Stimulated activated CD8-positive, alpha-beta memory T cell treated with anti-CD3 and anti-CD28 coated beads, Interleukin-15, amount 100 ng/mL, for 4 hours (primary cell): ENCODE measurements at places on chromosomes 11 and 22.

GRCh38 chr11:68956547-68957254 lies 24.1 kb downstream of the MRGPRD start:
- DNase-seq = no peak

DNA sequence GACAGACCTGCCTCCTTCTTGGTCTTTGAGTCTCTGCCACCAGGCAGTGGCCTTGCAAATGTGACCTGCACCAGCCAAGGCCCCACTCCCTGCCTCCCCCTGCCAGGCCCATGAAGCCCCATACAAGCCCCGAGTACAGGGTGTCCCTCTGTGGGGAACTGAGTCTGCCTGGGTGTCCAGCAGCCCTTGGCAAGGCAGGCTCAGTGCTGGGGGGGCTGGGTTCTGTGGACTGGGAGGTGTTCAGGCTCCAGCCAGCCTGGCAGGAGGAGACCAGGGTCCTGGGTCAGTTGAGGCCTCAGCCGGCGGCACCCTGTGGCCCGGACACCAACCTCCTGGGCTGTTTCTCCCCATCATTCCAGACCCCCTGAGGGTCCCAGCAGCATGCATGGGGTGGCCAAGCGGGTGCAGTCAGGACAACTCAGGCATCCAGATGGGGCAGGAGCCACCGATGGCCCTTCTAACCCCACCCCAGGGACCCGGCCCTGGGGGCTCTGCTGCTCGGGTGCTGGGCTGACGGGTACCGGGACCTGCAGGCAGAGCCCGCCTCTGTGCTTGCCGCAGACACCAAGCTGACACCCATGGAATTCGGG lies 5.7 kb downstream of the MUC5AC start:
- DNase-seq = no peak

DNA sequence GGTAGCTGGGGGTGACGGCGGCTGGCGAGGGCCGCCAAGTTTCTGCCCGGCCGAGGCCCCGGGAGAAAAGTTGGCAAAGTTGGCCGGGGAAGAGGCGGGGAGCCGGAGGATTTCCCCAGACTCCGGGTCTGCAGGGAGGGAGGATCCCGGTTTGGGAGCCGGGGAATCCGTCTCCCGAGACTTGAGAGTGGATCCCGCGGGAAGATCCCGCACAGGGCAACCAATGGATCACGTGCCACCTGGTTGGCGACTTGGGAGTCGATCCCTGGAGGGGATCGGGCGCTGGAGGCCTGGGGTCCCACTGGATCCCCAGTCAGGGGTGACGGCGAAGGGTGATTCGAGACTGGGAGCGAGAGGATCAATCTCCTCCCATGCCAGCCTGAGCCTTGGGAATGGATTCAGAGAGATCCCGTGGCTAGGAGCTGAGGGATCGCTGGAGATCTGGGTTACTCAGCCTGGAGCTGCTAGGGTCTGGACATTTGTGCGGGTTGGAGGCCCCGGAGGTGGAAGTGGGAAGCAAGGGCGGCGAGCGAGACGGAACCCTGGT lies 394 bp downstream of the KIAA1671 start:
- DNase-seq = no peak

- no peak for DNase-seq
Observed at GRCh38 chr11:14070896-14071295, 108.4 kb downstream of the SPON1 start.

- DNase-seq = no peak
Observed at GRCh38 chr22:27327497-27327896, 474.1 kb downstream of the MN1 start.

GRCh38 chr22:32539631-32540421 lies 65.2 kb downstream of the FBXO7 start:
- DNase-seq = no peak

DNA sequence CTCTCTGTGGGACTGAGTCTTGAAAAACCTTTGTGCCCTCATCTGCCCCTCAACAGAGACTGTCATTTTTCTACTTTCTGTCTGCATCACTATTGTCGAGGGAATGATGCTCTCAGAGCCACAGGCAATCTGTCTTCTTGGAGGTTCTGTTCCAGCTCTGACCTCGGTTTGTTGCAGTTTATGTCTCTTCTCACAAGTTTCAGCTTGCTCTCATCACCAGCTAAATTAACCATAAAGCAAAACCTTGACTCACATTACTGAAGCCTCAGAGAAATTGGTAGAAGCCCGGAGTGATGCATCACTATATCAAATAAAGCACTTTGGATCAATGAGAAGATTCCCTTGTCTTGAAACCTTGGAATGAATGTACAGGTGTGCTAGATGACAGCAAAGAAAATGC lies 60.6 kb upstream of the BLID start:
- DNase-seq = no peak

- DNase-seq = no peak
Observed at GRCh38 chr22:17964643-17965042, 59.7 kb downstream of the MICAL3 start.

- DNase-seq = no peak
Observed at GRCh38 chr11:9840460-9841004, 176.7 kb downstream of the SWAP70 start.

DNA sequence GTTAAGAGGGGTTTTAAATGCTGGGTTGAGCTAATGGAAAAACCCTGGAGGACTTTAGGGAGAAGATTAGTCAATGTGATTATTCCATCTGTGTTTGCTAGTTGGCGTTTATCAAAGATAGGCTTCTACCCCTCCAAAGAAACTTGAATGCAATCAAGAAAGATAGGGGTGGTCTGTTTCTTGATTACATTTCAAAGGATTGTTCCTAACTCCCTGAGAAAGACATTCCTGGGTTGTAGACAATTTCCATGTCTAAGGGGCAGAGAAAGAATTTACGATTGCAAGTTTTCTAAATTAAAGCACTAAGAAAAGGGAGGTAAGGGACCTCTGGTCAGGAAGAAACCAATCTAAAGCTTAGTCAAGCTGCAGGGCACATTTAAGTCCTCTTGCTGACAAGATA lies 2268.7 kb downstream of the LRRC4C start:
- no peak for DNase-seq

- no peak for DNase-seq
Observed at GRCh38 chr11:133337951-133338418, 194.3 kb downstream of the OPCML start.

- DNase-seq = no peak
Observed at GRCh38 chr22:44392446-44392921, 79.7 kb upstream of the SHISAL1 start.

GRCh38 chr11:99343117-99343516 lies 322.4 kb downstream of the CNTN5 start:
- DNase-seq = no peak

GRCh38 chr11:130100381-130101095 lies 30.8 kb downstream of the APLP2 start:
- DNase-seq = no peak

DNA sequence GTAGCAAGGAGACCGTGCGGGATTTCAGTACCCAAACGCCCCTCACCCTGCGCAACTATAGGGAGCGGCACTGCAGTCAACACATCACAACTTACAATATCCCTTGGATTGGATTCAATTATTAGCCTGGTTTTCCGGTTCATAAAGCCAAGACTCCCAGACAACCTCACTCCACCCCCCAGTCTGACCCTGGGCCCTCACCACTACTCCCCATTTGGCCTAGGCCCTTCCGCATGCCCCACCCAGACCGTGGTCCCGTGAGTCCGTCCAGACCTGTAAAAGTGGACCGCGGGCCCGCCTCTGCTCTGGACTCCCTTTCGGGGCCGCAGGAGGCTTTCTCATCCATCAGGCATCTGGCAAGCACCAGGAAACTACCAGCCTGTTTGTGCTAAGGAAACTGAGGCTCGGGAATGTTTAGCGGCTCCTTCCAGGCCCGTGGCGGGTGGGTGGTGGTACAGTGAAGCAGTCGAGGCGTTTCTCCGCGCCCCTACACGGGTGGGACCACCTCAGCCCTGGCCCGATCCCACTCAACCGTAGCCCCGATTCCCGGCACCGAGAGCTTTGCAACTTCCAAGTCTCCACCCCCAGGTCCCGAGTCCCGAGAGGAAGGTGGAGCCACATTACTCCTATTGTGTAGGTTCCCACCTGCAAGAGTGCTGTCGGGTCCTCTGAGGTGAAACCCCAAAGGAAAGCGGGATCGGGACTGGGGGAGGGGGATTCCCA lies 679 bp upstream of the DPP3 start:
- DNase-seq = no peak

GRCh38 chr11:111454561-111455192 lies 57.5 kb downstream of the BTG4 start:
- no peak for DNase-seq

GRCh38 chr11:100630898-100631297 lies 56.2 kb upstream of the ARHGAP42 start:
- no peak for DNase-seq

GRCh38 chr11:131622193-131622592 lies 251.8 kb downstream of the NTM start:
- DNase-seq = no peak

GRCh38 chr11:41404109-41404508 lies 55.3 kb downstream of the LRRC4C start:
- no peak for DNase-seq

DNA sequence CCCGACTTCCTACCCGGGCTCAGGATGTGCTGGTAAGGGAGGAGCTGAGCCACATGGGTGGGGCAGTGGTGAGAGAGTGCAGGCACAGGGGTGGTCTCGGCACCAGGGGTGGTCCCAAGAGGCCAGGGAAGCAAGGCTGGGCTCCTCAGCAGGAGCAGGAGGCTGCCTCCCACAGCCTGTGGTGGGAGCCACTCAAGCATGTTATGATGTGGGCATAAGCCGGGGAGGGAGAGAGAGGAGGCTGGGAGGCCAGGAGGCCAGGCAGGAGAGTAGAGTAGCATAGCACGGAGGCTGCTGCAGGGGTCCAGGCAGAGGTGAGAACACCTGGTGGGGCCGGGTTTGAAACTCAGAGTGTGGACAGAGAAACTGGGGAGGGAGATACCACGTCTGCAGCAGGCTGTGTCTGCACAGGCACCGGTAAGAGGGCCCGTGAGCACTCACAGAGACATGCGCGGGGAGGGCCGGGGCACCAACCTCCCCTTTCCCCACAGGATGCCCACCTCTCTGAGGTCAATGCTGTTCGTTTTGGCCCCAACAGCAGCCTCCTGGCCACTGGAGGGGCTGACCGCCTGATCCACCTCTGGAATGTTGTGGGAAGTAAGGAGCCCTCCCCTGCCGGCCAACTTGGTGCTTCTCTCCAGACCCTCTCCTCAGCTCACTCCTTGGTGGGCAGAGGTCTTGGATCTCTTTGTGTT lies 10.7 kb downstream of the ATG16L2 start:
- DNase-seq = no peak

GRCh38 chr11:86218125-86219084 lies 26.1 kb upstream of the EED start:
- DNase-seq = no peak

DNA sequence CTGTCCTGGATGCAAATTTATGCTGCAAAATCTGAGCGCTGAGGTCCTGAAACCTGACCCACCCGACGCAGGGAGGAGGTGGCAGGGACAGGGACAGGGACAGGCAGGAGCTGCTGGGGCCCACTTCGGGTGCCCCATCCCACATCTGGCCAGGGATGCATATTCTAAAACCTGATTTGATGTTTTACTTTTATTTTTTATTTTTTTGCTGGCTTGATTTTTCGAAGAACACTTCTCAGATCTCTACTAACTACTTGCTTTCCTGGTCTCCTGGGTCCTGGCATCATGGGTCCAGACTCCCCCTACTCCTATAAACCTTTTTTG lies 652 bp upstream of the PVALB start:
- no peak for DNase-seq
